Inflammatory macrophage (primary cell): ENCODE measurements at places on chromosomes 1 and 21.

GRCh38 chr1:171644805-171645483 is 7.5 kb downstream of the MYOC start:
- peak; percentile 83 for DNase-seq

DNA sequence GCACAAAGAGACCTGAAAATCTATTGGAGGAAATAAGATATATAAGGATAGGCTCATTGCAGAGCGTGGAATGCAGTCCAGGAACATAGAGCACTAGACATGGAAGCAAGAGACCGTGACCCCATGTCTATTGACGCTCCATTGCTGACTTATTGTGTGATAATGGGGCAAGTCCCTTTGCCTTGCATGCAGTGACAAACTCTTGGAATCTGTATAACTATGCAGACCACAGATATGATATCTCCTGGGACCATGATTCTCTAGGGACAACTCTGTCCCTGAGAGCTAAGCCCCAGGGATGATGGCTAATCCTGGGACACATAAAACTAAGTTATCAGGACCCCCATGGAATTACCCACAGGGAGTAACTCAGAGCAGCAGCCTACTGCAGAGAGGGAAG is 73.1 kb upstream of the PRDX6 start:
- no peak for DNase-seq

GRCh38 chr1:11842154-11843041 is 5.2 kb downstream of the NPPA start:
- peak; percentile 64 for DNase-seq

GRCh38 chr1:91555821-91556531 is 55.3 kb downstream of the CDC7 start:
- DNase-seq = no peak

DNA sequence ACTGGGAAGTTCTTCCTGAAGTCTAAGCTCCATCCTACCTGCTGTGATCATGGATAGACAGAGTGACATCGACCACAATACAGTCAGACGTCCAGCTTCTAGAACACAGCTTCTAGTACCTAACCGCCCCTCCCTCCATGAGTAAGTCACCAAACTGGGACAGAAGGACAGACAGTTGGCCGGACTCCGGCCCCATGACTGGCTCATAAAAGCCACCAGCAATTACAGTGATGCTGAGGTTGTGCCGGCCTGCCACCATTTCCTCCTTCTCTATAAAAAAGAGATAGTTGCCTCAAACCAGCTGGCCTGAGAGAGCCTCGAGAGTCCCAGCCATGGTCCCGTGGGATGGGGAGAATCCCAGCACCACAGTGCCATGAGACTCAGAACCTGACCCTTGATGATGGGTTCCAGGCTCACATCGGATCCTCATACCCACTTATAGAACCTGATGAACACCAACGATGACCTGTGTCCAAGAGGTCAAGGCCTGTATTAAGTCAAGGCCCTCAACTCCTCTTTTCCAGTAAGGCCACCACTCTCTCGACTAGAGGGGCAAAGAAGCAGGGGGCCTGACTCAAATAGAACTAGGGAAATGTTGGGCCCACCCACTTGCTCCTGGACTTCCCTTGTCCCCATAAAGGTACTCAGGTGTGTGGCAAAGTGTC is 3.4 kb downstream of the MEF2D start:
- DNase-seq = no peak

DNA sequence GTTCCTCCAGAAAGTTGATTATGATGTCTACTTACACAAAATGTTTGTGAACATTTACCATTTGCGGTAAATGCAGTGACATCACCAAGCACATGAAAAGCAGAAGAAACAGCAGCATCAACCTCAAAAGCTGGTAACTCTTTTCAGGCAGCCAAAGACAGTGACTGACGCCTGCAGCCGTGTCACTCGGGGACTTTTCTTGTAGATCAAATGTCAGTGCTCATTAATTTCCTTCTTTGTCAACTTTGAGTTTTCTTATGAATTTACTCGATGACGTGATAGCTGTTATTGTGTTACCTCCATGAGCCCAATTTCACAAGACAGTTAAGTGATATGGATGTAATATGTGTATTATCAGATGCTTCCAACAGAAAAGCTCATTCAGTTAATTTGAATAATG is 92.5 kb downstream of the RIPK4 start:
- DNase-seq = no peak

DNA sequence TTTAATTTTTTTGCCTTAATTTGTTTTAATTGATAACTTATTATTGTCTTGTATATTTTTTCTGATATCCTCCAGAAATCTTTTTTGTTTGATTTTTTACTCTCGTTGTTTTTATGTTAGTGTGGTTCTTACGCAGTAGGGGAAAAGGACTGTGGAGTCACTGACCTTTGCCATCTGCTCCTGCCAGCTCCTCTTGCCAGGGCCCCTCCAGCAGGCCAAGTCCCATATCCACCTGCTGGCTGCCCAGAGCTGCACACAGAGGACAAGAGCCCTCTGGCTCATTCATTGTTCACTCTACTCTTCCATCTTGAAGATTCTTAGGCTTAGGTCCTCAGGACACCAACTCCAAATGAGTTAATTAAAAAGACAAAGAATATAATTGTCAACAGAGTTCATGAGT is 316.4 kb upstream of the DUSP10 start:
- DNase-seq = no peak

DNA sequence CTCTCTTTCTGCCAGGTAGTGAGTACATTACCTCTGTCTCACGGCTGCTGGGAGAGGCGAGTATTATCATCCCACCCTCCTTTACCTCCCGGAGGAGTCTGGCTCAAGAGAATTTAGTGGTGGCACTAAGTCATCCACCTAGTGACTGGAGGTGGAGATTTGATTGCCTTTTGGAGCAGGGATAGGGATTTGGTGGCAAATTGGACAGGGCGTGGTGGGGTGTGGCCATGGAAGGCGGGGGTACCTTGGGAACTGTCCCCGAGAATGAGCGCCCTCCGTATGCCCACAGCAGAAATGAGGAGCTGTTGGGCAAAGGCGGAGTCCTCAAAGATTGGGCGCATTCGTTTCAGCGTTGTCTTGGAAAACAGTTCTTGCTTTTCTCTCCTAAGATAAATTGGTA is 32.1 kb upstream of the HMGN1 start:
- DNase-seq = no peak

DNA sequence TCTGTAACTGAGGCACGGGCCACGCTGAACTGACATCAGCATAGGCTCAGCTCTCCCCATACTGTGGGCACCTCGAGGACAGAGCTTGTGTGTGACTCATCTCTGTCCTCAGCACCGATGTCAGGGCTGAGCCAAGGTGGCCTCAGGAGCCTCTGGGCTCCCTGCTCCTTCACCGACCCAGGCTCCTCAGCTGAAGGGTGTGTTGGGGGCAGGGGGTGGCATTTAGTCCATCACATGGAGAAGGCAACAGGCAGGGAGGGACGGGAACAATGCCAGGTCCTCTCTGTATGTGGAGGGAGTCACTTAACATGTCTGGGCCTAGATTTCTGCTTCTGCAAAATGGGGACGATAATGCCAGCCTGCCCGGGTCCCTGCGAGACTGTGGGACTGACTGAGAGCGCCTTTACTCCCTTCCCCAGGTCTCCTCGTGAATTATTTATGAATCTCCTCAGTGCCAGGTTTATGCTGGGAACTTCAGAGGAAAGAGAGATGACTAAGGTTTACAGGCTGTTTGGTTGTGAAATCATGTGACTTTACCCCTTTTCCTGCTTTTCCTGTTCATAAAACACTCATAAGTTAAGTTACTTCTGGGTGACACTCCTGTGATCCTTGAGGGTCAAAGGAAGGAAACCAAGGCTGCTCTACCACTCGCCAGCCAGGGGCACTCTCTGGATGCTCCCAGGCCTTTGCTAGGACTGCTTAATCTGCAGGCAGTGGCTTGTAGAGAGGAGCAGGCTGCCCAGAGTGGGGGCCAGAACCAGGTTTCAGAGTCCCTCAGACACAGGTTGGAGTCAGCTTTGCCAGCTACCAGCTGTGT is 16.2 kb downstream of the TTC39A start:
- no peak for DNase-seq

GRCh38 chr1:109850827-109851226 is 59.8 kb upstream of the CSF1 start:
- no peak for DNase-seq

GRCh38 chr1:60622486-60622885 is 459.9 kb upstream of the NFIA start:
- DNase-seq = no peak

DNA sequence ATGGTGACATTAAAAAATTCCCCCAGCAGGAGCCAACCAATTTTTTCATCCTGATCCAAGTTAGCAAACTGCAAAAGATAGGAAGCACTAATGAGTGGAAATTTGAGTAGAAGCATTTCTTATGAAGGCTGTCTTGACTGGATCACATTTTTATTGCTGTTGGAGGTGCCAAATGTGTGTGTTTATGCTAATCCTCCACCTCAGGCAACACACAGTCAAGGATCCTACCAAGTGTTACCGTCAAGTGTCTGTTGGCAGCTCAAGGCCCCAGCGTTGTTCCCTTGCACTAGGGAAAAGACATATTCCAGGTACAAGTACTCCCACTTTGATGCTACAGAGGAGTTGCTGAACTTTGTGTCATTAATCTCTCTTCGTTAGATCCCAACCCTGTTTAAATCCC is 18.3 kb downstream of the METTL18 start:
- DNase-seq = no peak

GRCh38 chr1:109622137-109622892 is 2.7 kb downstream of the AMPD2 start:
- no peak for DNase-seq

- DNase-seq = no peak
These were observed 2.4 kb upstream of the TMEM52 start for GRCh38 chr1:1921459-1921862.

DNA sequence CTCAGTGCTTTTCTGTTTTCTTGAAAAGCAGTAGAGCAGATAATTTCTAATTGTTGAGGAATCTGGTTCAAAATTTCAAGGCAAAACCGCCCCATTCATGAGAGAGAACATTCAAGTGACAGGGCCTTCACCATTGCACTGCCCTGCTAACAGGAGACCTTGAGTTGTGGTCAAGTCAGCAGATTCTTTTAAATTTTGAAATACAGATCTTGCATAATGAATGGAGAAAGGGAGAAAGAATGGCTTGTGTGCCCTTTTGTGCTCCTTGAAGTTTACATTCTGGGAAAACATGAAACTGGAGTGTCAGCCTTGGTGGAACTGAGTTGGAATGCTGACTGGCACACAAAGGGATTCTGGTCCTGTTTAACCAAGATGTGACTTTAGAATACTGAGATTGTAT is 164.5 kb upstream of the UBE2U start:
- no peak for DNase-seq
